GM19239 (cell line): ENCODE measurements at places on chromosomes 2 and 18.

GRCh38 chr2:124836416-124836815 lies 811.3 kb downstream of the CNTNAP5 start:
- no peak for DNase-seq

- DNase-seq = no peak
Measured at GRCh38 chr2:42101206-42102023, 53.6 kb downstream of the PKDCC start.

- no peak for DNase-seq
Measured at GRCh38 chr2:133167990-133168389, 400.3 kb downstream of the NCKAP5 start.

DNA sequence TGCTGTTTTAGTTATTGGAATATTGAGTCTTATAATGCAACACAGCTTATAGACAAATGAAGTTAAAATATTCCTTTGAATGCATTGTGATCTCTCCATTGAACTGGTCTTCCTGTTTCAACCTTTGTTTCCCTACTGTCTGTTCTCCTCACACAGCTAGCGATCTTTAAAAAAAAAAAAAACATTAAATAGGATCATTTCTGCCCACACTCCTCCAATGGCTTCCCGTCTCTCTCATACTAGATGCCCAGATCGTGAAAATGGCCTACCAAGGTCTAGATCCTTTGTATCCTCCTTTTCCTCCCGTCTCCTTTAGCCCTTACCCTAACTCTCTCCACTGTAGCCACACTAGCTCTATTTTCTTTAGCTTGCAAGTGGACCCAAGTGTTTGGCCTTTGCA lies 2.4 kb downstream of the FAM171B start:
- no peak for DNase-seq

DNA sequence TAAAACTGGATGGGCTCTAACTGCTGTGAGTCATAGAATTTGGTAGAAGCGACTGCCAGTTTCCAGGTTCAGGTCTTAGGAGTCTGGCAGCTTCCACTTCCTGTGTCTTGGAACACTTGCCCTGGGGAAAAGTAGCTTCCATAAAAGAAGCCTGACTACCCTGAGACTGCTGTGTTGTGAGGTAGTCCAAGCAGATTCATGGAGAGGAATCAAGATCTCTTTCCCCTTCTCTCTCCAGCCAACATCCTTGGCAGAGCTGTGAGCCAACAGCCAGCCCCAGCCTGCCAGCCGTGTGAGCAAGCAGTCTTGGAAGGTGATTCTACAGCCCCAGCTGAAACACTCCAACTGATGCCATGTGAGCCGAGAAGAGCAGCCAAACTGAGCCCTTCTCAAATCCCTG lies 33.7 kb downstream of the SLC20A1 start:
- DNase-seq = no peak

- DNase-seq = no peak
Measured at GRCh38 chr2:41716497-41716896, 331.3 kb upstream of the PKDCC start.

DNA sequence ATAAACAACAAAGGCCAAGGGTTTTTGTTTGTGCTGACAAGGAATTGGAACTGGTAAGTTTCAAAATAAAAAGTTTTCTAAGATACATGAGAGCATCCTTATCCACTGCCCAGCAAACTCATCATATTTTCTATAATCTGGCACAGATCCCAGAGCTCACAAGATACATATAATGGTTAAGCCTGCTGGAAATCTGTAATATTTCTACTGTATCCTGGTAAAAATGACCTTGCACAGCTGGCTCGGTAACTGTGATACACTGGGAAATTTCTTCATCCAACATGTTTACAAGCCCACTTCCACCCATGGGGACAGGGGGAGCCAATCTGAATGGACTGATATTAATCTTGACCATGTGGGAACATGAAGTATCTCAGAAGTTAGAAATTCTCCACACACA lies 425.4 kb upstream of the MMADHC start:
- DNase-seq = no peak

GRCh38 chr2:12827721-12828120 lies 111.0 kb downstream of the TRIB2 start:
- no peak for DNase-seq

DNA sequence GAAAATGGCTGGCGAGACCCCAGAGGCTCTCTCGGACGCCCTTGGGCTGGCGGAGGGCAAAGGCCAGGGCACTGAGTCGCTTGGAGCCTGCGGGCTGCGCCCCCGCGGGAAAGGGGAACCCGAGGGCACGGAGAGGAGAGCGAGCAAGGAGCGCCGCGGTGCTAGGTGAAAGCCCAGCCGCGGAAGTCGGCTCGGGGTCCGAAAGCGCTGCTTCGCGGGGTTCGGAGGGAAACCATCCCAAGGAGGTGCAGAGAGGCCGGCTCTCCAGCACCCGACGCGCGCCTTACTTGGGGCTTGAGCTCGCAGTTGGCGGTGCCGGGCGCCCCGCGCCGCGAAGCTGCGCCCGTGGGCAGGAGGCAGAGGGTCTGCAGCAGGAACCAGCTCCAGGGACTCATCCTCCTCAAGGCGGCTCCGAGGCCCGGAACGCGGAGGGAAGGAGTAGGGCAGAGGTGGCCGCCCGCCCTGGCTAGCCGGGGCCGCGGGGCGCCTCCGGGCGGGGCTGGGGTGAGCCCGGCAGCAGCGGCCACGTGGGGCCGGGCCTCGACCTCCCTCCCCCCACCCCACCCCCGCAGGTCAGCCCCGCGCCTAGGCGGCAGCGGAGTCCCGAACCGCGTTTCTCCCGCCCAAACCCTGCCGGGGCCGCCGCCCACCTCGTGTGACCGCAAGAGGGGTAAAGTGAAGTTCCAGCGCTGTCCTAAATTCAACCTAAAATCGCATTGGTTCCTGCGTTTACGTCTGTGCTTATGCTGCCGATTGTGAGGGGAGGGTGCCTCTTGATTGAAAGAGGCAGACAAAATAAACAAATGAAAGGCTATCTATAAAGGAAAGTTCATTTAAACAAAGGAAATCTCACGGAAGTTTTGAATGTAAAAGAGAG lies at the start of gene TRABD2A:
TSS of gene TRABD2A (minus strand) at position 440 of the 877 bp plus-strand sequence. CDS start at position 395, 45 bp downstream.
- no peak for DNase-seq

- no peak for DNase-seq
Measured at GRCh38 chr18:52936931-52937330, 596.9 kb downstream of the DCC start.

DNA sequence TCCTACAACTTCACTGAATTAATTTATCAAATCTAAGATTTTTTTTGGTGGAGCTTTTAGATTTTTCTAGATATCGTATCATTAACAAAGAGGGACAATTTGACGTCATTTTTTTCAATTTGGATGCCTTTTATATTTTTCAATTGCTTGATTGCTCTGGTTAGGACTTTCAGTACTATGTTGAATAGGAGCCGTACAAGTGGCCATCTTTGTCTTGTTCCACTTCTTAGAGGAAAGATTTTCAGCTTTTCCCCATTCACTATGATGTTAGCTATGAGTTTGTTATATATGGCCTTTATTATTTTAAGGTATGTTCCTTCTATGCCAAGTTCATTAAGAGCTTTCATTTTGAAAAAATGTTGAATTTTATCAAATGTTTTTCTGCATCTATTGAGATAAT lies 86.4 kb upstream of the MYCN start:
- no peak for DNase-seq

GRCh38 chr2:42918671-42919318 lies 126.4 kb upstream of the HAAO start:
- no peak for DNase-seq

- peak; percentile 40 for DNase-seq
Measured at GRCh38 chr18:46916551-46917107, 678 bp downstream of the PIAS2 start.

GRCh38 chr2:89767572-89768435 lies 1076.3 kb downstream of the RPIA start:
- no peak for DNase-seq

GRCh38 chr2:74571058-74571457 lies 16.5 kb downstream of the DOK1 start:
- DNase-seq = no peak
